ENCODE measurements at places on chromosomes 12 and 14.
A peak's percentile ranks its signal among the peaks of the same experiment; 100 is the strongest.

- DNase-seq: no peak
Measured at GRCh38 chr14:24398293-24398652, 530 bp upstream of the NYNRIN start.

- no peak for DNase-seq
Measured at GRCh38 chr12:4214877-4215228, 58.7 kb upstream of the CCND2 start.

DNA sequence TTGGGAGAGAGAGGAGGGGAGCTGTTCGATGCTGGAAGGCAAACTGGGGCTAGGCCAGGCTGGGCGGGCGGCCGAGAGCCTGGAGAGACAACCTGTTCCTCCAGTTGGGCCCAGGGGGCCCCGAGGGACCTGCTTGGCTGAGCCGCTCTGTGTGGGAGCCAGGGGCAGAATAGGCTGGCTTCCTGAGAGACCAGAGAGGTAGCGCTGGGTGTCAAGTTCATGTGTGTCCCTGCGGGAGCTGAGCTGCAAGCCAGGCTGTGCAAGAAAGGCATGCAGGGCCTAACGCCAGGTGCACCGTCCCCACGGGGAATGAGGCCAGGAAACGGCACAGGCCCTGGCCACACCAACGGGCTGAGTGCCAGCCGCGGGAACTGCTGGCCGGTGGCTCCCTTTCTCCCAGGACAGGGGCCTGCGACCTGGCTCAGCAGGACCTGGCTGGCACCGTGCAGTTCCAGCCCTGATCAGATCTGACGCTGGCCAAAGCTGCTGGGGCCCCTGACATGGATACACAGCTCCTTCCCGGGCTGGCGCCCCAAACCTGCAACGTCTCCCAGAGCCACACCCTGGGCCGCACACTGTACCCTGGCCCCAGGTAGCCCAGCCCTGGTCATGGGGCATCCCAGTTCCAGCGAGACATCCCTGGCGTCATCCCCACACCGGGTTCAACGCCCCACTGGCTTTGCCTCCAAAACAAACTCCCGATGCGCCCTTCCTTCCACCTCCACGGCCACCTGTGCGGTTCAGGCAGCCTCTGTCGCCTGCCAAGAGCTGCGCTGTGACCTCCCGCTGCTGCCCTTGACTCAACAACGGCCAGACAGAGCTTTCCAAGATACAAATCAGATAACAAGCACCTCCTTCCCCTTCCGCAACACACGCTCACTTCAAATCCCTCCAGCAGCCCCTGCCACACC lies 65.0 kb downstream of the RFLNA start:
- DNase-seq: no peak

DNA sequence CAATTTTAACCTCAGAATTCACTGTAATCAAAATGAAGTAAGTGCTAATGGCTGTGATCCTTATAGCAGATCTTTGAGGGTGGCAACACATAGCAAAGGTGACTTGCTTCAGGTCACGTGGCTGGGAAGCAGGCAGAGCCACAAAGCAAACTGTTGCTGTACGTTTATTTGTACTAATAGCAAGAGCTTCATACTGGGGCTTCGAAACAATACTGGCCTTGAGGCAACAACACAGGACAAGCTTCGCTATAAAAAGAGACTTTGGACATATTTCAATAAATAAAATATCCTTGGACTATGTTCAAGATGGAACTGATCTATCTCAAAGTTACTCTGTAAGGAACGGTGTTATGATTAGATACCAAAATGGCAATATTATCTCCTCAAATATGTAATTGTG lies 44.6 kb downstream of the MSRB3 start:
- no peak for DNase-seq

GRCh38 chr12:123681605-123682004 lies 10.7 kb downstream of the TCTN2 start:
- no peak for DNase-seq

- no peak for DNase-seq
Measured at GRCh38 chr14:103122947-103123633, at the start of gene TNFAIP2. Gene TNFAIP2, plus strand, starts transcription at chr14:103123461. Its CDS starts 2,997 bp downstream, at chr14:103126458.

DNA sequence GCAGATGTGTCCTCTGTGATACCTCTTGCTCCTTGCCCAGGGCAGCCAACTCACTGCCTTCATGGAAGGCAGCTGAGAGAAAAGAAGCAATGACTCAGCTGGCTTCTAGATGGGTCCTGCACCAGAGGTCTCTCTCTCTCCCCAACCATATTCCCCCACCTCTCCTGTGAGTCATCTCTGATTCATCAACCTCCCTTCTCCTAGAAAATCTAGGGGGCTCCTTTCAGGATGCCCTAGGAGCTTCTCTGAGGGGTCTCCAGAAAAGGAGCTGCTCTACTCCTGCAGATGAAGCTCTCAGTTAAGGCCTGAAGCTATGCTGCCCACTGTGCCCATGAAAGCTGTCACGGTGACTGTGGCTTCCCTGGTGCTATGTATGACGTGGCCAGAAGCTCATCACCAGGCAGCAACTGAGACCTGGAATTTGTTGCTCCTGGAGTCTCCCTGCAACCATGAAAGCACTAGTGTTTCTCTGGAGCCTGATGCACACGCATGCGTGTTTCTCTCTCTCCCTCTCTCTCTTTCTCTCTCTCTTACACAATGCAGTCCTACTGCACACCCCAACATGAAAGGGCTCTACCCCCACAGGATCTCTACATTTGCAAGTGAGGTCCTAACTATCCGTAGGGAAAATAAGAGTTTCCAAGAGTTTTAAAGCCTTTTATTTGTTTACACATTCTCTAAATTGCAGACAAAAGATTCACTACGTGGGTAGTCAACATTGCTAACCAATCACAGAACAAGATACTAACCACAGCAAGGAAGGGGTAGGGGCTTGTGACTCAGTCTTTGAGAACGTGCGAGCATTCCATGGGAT lies 285.3 kb downstream of the DPF3 start:
- DNase-seq: no peak

DNA sequence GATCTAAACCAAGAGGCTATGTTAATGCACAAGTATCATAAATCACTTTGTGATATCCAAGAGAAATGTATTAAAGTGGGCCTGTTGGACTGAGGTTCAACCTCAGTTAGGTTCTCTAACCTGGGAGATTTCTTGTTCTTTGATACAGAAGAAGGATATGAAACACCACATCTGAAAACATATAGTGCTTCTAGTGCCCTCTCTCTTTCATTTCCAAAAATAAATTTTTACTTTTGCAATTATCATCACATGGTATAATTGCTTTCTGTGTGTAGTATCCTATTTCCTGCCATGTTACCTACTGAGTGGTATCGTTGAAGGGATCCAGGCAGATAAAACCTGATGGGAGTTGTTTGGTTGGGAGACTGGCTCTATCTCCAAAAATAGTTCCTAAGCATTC lies 264.9 kb downstream of the CCER1 start:
- DNase-seq: no peak

- no peak for DNase-seq
Measured at GRCh38 chr12:91577586-91578539, 395.2 kb upstream of the DCN start.

GRCh38 chr14:68421116-68421515 lies 371.8 kb downstream of the ZFP36L1 start:
- DNase-seq: no peak

GRCh38 chr14:39315859-39316444 lies 82.2 kb downstream of the MIA2 start:
- no peak for DNase-seq

GRCh38 chr14:101527987-101528386 lies 33.3 kb upstream of the DIO3 start:
- DNase-seq: no peak

DNA sequence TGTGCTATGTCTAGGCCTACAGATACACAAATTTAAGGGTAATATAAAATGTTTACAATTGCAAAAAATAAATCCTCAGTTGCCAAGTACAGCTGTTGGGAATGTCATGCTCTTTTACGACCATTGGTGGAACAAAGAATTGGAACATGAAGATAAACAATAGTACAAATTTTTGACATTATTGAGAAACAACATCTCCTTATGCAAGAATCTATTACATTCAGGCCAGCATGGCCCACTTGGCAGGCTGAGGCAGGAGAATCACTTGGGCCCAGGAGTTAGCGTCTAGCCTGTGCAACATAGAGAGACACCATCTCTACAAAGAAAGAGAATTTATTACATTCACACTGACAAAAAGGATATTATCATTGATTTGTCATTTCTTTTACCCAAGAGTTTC lies 135.9 kb upstream of the NTF3 start:
- no peak for DNase-seq

DNA sequence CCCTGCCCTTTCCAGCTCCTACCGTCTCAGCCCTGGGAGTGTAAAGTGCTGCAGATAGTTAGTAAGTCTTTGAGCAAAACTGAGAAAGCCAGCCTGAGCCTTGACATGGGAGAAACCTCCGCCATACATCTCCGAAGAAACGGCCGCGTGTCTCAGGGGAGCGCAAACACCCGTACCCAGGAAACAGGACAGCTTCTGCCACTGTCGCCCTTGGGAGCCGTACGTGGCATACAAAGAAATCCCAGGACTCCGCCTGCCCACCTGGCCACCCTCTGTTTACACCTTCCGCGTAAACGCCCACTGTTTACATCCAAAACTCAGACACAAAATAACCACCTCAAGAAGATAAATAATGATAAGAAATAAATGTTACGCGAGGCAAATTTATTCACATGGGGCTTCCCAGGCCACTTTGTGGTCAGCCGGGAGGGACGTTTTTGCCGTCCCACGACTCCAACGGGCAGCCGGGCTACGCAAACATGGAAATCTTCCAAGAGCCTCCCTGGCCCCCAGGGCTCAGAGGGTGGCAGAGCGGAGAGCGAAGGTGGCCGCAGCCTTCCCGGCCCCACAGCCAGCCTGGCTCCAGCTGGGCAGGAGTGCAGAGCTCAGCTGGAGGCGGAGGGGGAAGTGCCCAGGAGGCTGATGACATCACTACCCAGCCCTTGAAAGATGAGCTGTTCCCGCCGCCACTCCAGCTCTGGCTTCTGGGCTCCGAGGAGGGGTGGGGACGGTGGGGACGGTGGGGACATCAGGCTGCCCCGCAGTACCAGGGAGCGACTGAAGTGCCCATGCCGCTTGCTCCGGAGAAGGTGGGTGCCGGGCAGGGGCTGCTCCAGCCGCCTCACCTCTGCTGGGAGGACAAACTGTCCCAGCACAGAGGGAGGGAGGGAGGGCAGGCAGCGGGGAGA lies at the start of gene BDKRB2:
Gene BDKRB2, plus strand, starts transcription at position 689 of the 908 bp plus-strand sequence. CDS start 32,269 bp downstream, outside the sequence.
- no peak for DNase-seq

- DNase-seq: no peak
Measured at GRCh38 chr12:103955811-103956508, 9.7 kb upstream of the TDG start.

GRCh38 chr12:122040579-122041386 lies 19.1 kb downstream of the BCL7A start:
- DNase-seq: no peak

- no peak for DNase-seq
Measured at GRCh38 chr14:72142328-72142727, 210.1 kb downstream of the RGS6 start.

- DNase-seq: no peak
Measured at GRCh38 chr14:81416194-81416952, 16.2 kb upstream of the STON2 start.

GRCh38 chr14:65462411-65462810 lies 49.9 kb downstream of the FUT8 start:
- DNase-seq: no peak

GRCh38 chr12:66092559-66093269 lies 37.8 kb downstream of the LLPH start:
- DNase-seq: no peak

DNA sequence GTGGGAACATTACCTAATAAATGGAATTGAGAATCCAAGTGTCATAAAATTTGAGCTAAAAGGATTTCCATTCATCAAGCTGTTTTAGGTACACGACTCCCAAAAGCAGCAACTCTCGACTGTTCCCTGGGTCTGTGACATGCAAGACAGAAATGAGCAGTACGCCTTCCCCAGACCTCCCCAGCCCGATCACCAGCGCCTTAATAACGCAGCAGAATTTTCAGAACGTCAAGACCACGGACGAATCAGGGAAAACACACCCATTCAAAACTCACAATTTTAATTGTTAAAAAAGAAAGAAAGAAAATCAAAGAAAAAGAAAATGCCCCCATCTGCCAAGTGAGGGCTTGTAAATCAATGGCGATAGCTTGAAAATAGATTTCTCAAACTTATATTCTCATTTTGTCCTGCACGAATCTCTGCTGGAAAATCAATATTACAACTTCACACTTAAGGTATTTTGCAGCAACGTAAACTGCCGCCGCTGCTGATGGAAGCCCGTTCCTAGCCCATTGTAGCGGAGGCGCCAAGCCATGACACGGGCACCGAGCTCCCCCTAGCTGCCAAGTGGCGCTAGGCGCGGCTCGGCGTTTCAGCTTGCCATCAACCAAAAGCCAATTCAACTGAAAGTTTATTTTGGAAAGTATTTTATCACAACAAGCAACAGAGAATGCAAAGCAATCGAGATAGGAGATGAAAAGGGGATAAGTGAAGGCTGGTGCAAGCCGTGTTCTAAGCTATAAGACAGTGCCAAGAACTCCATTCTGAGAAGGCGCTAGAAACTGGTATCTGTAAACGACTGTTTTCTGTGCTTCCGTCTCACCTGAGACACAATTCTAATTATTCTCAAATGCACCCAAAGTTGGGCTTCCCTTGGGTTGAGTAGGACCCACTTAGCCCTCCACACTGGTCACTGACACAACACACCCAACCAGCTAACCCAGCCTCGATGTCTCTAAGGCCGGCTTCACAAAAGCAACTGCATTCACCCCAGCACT lies 5.5 kb downstream of the BCL11B start:
- peak; percentile 81 for DNase-seq

DNA sequence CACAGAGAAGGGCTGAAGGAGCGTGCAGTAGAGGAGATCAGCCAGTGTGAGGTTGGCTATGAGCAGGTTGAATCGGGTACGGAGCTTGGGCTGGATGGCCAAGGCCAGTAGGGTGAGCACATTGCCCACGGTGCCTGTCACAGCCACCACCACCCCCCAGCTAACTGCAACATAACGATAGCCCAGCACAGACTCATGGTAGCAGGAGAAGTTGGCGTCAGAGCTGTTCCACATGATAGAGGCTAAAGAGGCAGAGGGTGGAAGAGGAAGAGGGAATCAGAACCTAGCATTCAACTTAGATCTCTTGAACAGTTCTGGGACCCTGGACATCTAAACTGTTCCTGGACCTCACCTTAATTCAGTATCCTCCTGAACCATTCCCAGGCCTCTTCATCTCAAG lies 668 bp downstream of the GPR84 start:
- no peak for DNase-seq

DNA sequence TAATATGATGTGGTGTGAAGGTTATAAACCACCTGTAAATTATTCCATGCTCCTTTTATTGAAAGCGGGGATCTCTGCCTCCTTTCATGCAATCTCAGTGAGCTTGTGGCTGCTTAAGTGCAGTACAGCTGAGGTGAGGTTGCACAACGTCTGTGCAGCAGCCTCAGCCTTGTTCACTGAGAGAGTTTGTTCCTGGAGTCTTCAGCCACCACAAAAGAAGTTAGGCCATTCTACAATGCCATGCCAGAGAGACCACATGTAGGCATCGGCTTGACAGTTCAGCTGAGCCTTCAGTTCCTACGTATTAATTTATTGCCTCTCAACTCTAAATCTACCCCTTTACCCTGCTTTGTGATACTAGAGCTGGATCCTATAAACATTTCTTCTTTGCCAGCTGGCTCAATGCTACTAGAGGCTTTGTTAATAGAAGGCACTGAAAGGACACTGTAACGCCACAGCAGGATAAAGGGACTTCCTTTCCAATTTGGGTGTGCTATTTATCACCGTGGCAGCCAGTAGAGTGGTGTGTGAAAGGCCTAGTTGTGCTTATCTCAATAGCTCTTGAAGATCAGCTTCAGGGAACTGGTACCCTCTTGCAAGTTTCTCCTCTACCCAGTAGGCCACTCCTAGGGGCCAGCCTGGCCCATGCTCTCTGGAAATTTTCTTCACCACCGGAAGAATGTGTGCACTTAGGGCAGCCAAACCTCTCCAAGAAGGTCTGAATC lies 337.7 kb downstream of the IPO8 start:
- no peak for DNase-seq

- DNase-seq: no peak
Measured at GRCh38 chr14:22003461-22003860, 329.8 kb upstream of the OR4E1 start.
